ENCODE measurements at places on chromosomes 2 and 18. TPM values are rescaled to one million over a fixed set of nuclear protein-coding genes. Genes with fewer than 3 reads are reported as not detected.

CSRNP3 gene
- 1.2 TPM for total RNA-seq

DNA sequence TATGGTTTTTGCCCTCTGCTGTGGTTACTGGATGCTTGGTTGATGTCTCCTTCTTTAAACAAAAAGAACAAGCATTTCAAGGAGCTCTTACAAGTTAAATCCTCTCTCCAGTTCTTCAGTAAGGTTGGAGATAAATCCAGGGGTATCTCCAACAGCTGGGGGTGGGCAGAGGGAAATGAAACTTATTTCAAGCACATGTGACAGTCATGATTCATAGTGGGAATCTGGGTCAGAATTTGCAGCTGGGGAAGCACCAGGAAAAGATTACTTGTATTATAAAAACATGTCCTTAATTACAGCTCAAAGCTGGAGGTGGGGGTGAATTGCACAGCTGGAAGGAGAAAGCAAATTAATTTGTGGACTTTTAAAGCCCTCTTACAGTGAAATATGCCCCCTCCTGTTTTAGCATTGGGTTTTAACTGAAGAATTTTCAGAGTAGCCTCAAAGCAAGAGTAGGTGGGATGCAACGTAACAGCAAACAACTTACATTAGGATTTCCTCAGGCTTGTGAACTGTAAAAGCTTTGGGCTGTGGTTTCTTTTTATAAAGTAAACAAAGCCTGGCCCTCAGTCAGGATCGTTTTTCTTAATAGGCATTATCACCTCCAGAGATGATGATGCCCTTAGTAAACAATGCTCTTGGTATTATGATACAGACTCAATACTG lies 596.4 kb downstream of the NYAP2 start:
- ATAC-seq = no peak

TLX2 gene
- total RNA-seq = not detected

DNA sequence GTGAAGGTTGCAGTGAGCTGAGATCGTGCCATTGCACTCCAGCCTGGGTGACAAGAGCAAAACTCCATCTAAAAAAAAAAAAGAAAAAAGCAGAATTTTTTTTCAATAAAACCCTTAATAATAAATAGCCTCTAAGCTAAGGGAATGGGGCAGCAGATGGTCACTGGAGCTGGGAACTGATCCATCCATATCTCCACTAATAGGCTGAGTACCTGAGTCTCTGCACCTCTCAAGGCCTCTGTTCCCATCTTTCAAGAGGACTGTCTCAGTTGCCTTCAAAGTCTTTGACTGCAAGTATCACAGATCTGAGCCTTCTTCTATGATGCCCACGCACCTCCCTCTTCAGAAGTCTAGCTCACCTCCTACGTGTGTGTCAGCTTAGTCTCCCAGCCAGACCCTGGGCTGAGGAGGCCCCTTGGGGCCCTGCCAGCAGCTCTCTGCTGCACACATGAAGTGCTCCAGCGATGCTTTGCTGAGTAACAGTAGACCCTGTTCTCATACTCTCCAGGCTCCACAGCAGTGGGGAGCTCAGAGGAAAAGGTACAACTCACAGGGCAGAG lies 32.9 kb downstream of the ST8SIA5 start:
- ATAC-seq = no peak

CNTNAP5 gene
- not detected for total RNA-seq

DNA sequence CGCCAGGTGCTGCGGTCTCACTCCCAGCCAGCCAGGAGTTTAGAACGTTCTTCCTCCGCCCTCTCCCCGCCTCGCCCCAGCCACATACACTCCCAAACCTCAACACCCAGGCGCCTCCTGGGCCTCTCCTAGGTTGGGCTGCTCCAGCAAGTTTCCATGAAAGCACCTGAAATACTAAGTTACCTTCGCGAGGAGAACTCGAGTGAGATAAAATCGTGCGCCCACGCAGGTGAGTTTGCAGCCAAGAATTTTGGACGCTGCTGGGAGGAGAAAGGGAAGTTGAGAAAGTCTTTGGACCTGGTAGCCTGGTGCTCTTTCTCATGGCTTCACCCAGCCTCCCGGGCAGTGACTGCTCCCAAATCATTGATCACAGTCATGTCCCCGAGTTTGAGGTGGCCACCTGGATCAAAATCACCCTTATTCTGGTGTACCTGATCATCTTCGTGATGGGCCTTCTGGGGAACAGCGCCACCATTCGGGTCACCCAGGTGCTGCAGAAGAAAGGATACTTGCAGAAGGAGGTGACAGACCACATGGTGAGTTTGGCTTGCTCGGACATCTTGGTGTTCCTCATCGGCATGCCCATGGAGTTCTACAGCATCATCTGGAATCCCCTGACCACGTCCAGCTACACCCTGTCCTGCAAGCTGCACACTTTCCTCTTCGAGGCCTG lies at the start of gene GPR39:
TSS of gene GPR39 (plus strand) at position 83 of the 673 bp plus-strand sequence.
- ATAC-seq = peak; percentile 2

GRCh38 chr18:61031626-61032025 lies 301.6 kb upstream of the CDH20 start:
- ATAC-seq = no peak

DTYMK gene
- total RNA-seq = 32.4 TPM

GRCh38 chr2:30792521-30792920 lies 14.7 kb downstream of the CAPN13 start:
- no peak for ATAC-seq

DNA sequence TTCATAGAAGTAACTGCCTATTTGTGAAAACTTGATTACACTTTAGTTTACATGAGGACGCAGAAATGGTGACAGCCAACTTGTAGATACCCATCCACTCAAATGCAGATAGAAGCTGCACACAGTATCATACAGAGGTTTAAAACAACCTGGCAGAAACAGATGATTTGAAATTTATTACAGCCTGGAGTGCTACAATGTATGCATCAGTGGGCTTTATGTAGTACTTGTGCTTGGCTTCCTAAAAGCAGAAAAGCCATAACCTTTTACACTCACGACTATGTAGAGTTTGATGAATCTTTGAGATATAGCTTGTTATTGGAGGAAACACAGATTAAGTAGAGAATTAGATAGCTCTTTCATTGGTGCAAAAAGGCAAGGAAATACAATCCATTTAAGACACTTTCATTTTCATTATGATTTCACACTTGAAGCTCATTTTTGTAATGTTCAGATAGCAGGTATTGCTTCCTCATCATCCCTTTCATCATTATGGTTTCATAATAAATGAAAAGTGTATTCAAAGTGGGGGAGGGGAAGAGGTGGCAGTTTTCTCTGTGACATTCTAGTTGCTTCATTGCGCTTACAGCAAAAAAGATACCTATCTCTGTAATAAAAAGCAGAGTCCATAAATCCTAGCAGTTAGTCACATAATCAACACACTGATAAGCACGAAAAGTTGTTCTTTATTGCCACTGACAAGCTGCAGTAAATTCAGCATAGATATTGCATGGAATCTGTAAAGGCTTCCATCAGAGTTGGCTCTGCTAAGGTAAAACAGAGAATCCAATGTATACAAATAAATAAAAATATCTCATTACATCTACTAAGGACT lies 789.8 kb upstream of the FSHR start:
- ATAC-seq = no peak

ADD2 gene
- total RNA-seq = 0.56 TPM

PFN4 gene
- 0.24 TPM for total RNA-seq

DNA sequence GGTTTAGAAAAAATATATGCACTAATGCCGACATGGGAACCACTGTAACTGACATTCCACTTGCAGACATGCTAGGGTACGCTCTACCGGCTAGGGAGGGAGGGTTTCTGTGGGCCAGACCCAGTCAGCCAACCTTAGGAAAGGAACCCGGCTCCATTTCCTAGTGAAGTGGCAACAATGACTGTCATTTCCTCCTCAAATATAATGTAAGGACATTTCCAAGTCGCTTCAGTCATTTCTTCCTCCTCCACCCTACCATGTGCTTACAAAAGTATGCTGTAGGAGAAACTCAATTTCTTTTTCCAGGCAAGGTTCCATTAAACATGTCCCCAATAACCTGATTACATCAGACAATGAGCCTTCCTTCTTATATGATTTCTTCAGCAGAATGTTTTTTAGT lies 64.3 kb upstream of the PSMD14 start:
- peak; percentile 6 for ATAC-seq

WDR43 gene
- 44.9 TPM for total RNA-seq

DNA sequence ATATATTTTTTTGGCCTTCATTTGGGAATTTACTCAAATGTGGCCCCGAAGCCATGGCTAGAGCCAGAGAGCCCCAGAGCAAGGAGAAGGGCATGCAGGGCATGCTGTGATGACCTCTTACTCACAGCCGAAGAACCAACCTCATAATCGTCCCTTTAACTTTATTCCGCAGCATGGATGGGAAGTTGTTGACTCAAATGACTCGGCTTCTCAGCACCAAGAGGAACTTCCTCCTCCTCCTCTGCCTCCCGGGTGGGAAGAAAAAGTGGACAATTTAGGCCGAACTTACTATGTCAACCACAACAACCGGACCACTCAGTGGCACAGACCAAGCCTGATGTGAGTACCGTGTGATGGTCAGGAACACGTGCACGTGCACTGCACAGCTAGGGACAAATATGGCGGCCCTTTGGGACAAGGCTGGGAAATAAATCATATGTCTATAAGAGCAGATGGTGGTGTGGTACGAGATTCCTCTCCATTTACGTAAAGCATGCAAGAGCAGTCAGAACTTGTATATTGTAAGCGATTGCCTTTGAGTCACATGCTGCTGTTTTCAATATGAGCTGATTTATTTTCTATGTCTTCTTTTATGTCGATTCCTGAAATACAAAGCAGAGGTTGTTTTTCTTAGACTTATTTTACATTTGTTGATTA lies 280.9 kb downstream of the NEDD4L start:
- no peak for ATAC-seq

SPDYA gene
- total RNA-seq = 0.92 TPM

DNA sequence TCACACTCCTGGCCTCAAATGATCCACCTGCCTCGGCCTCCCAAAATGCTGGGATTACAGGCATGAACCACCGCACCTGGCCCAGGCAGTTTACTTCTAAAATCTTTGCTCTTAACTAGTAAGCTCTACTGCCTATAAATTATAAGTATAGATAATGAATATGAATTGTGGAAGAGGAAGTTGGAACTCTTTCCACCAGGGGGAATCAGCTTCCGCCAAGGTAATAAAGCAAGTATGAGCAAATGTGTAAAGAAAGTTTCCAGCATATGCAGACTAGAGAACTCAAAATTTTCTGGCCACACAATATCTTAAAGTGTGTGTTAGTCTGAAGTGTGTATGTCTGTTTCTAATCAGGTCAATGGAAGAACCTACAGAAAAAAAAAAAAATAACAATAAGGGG lies 68.1 kb downstream of the RMDN2 start:
- ATAC-seq = no peak

DNA sequence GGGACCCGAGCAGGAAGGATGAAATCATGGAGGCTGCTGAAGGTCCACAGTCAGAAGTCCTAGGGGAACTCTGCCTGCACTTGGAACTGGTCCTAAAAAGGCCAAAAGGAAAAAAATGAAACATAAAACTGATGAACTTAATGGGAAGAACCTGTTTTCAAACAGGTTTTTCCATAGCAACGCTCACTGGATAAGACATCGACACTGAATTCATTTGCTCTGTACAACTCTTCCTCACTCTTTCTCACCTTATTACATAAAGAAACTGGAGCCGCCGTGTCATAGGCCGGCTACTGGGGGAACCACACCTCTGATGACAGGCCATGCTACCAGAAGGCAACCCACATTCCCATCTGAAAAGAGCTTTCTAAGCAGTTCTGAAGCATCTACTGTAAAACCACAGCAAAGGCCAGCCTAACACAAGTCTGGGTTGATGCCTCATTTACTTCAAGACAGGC lies 83.6 kb downstream of the FARSB start:
- peak; percentile 96 for ATAC-seq

GRCh38 chr18:63397349-63397748 lies 24.9 kb downstream of the VPS4B start:
- ATAC-seq = no peak

GRCh38 chr2:73827018-73827417 lies 1.7 kb upstream of the STAMBP start:
- ATAC-seq = no peak

- ATAC-seq = no peak
Observed at GRCh38 chr2:75667884-75668283, 21.3 kb downstream of the MRPL19 start.

GRCh38 chr2:23803264-23803964 lies 123.5 kb downstream of the ATAD2B start:
- peak; percentile 72 for ATAC-seq

GRCh38 chr18:8720141-8720540 lies 14.8 kb downstream of the MTCL1 start:
- no peak for ATAC-seq

Measured in esophagus mucosa (tissue), 1 donor.